ENCODE measurements at places on chromosomes 1 and 21.

GRCh38 chr21:33668180-33668579, 25.9 kb downstream of the ITSN1 start:
- no peak for DNase-seq

DNA sequence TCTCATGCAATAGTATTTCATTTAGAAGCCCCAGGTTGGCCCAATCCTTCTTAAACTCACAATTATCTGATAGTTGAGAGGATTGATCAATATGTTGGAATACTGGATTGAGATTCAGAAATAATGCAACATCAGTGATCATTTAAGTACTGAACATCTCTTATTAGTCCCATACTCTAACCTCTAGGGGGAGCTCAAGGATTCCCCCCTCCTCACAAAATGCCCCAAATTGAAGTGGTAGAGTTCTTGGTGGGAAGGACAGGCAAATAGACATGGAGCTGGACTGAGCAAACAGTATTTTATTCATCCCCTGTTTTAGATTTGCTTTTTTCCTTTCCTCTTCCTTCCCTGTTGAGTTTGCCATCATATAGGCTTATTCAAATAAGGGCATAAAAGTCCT, 62.8 kb downstream of the NGF start:
- DNase-seq: no peak

DNA sequence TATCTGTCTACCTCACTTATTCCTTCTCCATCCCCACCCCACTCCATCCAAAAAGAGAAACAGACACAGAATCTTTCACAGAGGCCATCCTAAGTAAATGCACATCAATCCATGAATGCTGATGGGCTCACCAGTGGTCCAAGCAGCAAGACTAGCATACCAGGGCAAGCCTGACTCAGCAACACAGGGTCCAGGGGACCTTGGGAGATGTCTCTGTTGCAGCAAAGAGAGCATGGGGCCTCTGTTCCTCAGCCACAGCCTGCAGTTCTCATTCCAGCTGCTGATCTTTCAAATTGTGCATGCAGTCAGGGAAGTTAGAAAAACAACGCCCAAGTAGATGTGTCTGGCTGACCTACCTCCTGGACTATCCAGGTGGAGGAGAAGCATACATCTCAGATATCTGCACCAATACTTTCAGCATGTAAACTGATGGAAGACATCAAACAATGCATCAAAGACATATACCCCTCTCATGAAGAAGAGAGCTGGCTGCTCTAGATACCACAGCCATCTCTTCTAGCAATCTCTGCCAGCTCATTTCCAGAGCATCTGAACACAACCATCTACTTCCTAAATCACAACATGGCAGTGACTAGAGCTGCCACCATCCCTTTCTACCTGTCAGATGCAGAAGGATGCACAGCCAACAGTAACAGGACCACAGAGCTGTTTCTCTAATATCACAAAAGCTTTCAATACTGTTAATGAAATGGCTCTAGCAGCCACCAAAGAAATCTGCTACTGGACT, 54.5 kb downstream of the CD34 start:
- no peak for DNase-seq

DNA sequence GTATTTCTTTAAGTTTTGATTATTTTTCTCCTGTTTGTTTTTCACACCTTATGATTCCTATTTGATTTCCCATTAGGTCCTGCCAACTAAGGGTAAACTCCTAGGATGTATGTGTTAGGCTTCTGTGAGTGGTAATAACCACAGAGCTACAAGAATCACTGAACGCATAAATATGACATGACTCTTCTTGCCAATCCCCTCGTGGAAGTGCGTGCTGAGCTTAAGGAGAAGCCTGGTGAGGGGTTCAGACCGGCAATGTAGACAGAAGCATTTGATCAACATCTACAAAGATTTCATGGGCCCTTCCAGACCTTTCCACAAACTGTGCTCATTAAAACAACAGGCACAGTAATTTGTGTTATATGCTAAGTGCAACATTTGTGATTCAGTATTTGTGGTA, 273.8 kb upstream of the SNX7 start:
- DNase-seq: no peak

- DNase-seq: no peak
These were observed 176.2 kb downstream of the PCP4 start for GRCh38 chr21:40043423-40043822.
